Activated T-cell treated with anti-CD3 and anti-CD28 coated beads, Interleukin-2, amount 50 U/mL, for 24 hours (primary cell): ENCODE measurements at places on chromosomes 5 and 9.

- DNase-seq: no peak
Observed at GRCh38 chr9:96116275-96117064, 185.5 kb downstream of the HSD17B3 start.

GRCh38 chr9:134531220-134531970 lies 110.2 kb upstream of the COL5A1 start:
- no peak for DNase-seq

DNA sequence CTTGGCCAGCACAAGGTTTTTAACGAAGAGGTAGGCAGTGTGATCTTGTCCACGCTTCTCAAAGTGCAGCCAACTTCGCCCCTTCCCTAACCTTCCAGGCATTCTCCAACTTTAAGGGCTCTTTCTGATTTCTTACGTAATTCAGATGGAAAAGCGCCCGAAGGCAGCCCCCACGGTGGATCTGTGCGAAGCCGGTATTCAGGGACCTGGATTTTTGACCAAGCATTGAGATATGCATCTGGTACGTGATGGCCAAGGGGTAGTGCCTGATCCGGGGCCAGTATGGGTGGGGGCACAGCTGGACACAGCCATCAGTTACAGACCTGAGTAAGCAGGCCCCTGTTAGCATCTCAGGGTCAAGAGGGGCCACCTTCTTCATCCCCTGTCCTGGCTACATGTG lies 80.0 kb downstream of the AMBP start:
- DNase-seq: peak; percentile 3

DNA sequence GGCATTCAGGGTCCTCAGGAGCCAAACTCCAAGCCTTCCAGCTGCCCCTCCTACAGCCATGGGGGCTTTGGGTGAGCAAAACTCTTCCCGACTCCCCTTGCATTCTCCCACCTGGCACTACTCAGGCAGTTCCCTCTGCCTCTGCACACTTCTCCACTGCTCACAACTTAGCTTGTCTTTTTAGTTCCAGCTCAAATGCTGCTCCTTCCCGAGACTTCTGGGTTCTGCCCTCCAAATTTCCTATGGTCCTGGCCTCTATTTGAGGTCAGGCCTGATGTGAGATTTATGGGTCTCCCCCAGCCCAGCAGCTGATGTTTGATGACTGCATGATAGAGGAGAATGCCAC lies 5.7 kb upstream of the SLC25A48 start:
- no peak for DNase-seq

- DNase-seq: no peak
Observed at GRCh38 chr9:103731541-103731940, 362.6 kb upstream of the SMC2 start.

GRCh38 chr5:161212123-161212712 lies 334.3 kb downstream of the GABRB2 start:
- no peak for DNase-seq

DNA sequence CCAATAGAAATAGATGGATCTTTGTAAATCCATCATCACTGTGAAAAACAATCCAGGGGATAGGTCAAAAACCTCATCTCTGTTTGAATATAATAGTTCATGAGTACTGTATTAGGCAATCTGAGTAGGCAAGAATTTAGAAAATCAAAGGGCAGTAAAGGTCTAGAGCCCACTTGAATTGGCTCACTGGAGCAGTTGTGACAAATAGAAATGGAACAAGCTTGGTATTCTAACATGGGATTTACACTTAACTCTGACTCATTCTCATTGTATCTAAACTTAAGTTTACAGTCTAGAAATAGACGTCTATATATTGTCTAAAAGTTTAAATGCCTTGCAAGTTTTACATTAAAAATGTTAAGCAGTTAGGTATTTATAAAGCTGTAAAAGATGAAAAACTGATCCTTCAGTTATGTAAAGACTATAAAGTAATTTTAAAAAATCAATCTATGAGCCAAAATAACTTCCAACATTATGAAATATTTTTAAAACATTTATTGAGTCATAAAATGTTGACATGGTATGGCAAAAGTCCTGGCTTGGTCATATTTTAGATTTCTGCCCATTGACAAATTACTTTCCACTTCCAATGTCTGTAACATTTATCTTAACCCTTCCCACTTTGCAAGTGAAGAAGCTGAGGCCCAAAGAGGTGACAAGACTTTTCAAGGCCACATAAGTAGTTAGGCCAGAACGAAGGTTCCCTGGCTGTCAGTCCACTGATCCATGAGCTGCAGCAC lies 203.7 kb upstream of the NREP start:
- no peak for DNase-seq

- DNase-seq: no peak
Observed at GRCh38 chr9:86135371-86135770, 36.0 kb upstream of the GOLM1 start.
